Thymus (tissue), 14 donors: ENCODE measurements at places on chromosomes 13 and 19. TPM values are rescaled to one million over a fixed set of nuclear protein-coding genes. Genes with fewer than 3 reads are reported as not detected.

- H3K36me3 ChIP-seq: peaks cover 18% of the 10 kb centered on the region
- DNase-seq: peak; percentile 63
- H3K4me3 ChIP-seq: peak overlapping the region; percentile 4
- peaks cover 26% of the 10 kb centered on the region for H3K4me1 ChIP-seq
- H3K27ac ChIP-seq: no peak overlapping the region
These were observed 913 bp upstream of the ELAVL3 start for GRCh38 chr19:11481534-11482383.

- H3K4me3 ChIP-seq: no peak overlapping the region
- H3K27ac ChIP-seq: no peak overlapping the region
- H3K36me3 ChIP-seq: peaks cover 14% of the 10 kb centered on the region
- DNase-seq: no peak
- H3K4me1 ChIP-seq: peaks cover 6% of the 10 kb centered on the region
- H3K27me3 ChIP-seq: no peaks in the 10 kb centered on the region
These were observed 47.2 kb downstream of the ZNF611 start for GRCh38 chr19:52687684-52688083.

- no peak for DNase-seq
- no peaks in the 10 kb centered on the region for H3K4me1 ChIP-seq
- no peaks in the 10 kb centered on the region for H3K36me3 ChIP-seq
- H3K27ac ChIP-seq: no peak overlapping the region
- no peak overlapping the region for H3K4me3 ChIP-seq
- no peaks in the 10 kb centered on the region for H3K27me3 ChIP-seq
These were observed 98.7 kb downstream of the STARD13 start for GRCh38 chr13:33186861-33187291.

DNA sequence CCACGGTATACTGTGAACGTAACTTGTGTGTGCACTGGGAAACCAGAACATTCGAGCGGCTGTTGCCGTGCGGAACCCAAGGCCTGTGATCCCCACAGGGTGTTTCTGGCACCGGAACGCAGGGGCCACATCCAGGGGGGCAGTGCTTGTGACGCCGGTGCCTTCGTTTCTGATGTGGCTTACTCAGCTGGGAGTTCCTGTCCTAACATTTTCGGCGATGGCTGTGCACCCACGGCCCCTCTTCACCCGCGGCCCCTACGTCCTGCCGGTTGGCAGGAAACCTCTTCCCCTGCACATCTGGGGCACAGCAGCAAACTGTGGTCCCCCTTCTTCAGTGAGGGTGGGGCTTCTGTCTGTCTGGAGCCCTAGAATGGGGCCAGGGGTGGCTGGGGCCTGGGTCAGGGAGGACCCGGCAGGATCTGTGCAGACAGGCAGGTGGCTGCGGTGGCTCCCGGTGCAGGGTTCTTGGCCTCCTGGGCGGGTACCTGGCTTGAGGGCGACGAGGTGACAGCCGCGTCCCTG, 26.2 kb downstream of the CSNK1G2 start:
- H3K27me3 ChIP-seq: no peaks in the 10 kb centered on the region
- H3K4me3 ChIP-seq: peak overlapping the region; percentile 18
- peak; percentile 41 for DNase-seq
- H3K36me3 ChIP-seq: peaks cover 45% of the 10 kb centered on the region
- H3K27ac ChIP-seq: no peak overlapping the region

DNA sequence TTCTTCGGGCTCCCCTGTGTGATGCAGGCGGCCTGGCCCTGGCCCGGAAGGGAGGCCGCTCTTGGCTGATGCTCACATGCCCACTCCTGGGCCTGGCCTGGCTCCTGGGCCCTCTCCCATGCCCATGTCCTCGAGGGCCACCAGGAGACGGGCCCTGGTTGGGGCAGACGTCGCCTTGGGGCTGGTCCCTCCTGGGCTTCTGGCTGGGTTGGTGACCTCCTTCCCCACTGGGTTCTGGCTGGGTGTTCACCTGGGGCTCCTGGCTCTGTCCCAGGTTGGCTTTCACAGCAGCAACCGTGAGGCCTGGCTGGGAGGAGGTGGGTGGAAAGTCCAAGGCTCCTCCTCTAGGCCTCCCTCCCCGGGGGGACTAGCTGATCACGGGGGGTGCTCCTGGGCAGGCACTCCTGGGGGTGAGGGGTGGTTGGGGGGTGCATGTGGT, 15.5 kb upstream of the SLC7A10 start:
- no peak overlapping the region for H3K4me3 ChIP-seq
- no peaks in the 10 kb centered on the region for H3K4me1 ChIP-seq
- H3K36me3 ChIP-seq: no peaks in the 10 kb centered on the region
- no peaks in the 10 kb centered on the region for H3K27me3 ChIP-seq
- H3K27ac ChIP-seq: no peak overlapping the region

DNA sequence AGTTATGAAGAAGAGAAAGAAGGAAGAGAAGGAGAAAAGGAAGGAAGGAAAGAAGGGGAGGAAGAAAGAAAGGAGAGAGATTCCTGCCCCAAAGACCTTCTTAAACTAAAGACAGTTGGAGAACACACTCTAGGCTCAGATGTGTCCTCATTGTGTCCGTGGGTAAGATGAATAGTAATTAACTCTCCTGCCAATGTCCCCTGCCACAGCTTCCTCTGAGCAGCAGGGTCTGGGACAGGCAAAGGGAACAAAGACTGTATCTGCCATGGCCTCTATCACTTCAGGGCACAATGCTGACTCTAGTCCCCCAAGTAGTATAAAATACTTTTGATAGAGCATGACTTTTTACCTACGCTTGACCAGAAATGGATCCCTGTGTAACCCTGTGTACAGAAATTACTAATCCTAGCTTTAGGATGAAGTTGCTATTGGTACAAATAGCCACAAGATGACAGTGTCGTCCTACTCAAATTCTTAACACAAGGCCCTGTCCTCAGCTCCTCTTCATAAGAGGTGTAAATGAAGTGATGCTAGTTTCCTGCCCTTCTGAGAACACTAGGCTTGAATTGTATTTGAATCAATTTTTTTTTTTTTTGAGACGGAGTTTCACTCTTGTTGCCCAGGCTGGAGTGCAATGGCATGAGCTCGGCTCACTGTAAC, 186.2 kb upstream of the GPR12 start:
- H3K4me3 ChIP-seq: no peak overlapping the region
- no peak overlapping the region for H3K27ac ChIP-seq
- DNase-seq: no peak
- no peaks in the 10 kb centered on the region for H3K27me3 ChIP-seq
- peaks cover 9% of the 10 kb centered on the region for H3K4me1 ChIP-seq

DNA sequence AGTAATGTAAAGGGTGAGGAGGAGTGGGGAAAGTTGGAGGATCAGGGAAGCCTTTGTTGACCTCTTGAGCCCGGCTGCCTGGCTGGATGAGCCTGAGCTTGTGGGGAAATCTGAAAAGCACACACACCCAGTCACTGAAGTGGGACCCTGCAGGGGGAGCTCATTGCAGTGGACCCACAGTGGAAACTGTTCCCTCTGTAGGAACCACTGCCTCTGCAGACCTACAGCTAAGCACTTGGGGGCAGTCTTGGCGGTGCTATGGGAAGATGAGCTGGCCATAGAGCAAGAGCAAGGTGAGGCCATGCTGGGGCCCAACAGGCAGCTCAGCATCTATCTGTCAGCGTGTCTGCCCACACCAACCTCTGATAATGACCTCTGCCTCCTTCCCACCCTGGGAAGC, 294.8 kb downstream of the TSHZ3 start:
- H3K27me3 ChIP-seq: no peaks in the 10 kb centered on the region
- H3K36me3 ChIP-seq: no peaks in the 10 kb centered on the region
- no peak for DNase-seq
- H3K27ac ChIP-seq: no peak overlapping the region
- no peak overlapping the region for H3K4me3 ChIP-seq
- no peaks in the 10 kb centered on the region for H3K4me1 ChIP-seq

MVB12A gene
- 27.8 TPM for total RNA-seq

KCNRG gene
- total RNA-seq: 2.4 TPM
